ENCODE measurements at places on chromosomes 6 and 20.

DNA sequence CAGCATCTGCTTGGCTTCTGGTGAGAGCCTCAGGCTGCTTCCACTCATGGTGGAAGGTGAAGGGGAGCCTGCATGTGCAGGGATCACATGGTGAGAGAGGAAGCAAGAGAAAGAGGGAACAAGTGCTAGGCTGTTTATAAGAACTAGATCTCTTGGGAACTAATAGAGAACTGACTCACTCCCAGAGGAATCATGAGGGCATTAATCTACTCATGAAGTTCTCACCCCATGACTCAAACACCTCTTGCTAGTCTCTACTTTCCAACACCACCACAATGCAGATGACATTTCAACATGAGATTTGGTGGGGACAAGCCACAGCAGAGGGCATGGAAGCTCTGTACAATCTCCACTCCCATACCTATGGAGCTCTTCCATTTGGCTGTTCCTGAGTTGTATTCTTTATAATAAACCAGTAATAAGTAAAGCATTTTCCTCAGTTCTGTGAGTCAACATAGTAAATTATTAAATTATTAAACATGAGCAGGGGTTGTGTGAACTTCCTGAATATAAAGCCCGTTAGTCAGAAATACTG lies 524.1 kb upstream of the NRSN1 start:
- no peaks in the 10 kb centered on the region for H3K27me3 ChIP-seq
- H3K36me3 ChIP-seq: no peaks in the 10 kb centered on the region

GRCh38 chr6:121260651-121261102 lies 73.6 kb downstream of the TBC1D32 start:
- H3K4me3 ChIP-seq: no peak overlapping the region
- no peaks in the 10 kb centered on the region for H3K4me1 ChIP-seq
- DNase-seq: no peak
- no peaks in the 10 kb centered on the region for H3K27me3 ChIP-seq
- no peak overlapping the region for H3K27ac ChIP-seq

- H3K27ac ChIP-seq: no peak overlapping the region
- no peak overlapping the region for H3K4me3 ChIP-seq
- H3K36me3 ChIP-seq: no peaks in the 10 kb centered on the region
These were observed 222.9 kb downstream of the TTLL2 start for GRCh38 chr6:167547751-167548150.

GRCh38 chr6:90369024-90369519 lies 72.4 kb upstream of the BACH2 start:
- no peak for DNase-seq
- H3K27me3 ChIP-seq: no peaks in the 10 kb centered on the region
- no peak overlapping the region for H3K4me3 ChIP-seq
- H3K36me3 ChIP-seq: no peaks in the 10 kb centered on the region

- H3K27ac ChIP-seq: no peak overlapping the region
- no peak overlapping the region for H3K4me3 ChIP-seq
- H3K36me3 ChIP-seq: no peaks in the 10 kb centered on the region
- no peaks in the 10 kb centered on the region for H3K4me1 ChIP-seq
These were observed 31.3 kb upstream of the MRGBP start for GRCh38 chr20:62765021-62765420.

DNA sequence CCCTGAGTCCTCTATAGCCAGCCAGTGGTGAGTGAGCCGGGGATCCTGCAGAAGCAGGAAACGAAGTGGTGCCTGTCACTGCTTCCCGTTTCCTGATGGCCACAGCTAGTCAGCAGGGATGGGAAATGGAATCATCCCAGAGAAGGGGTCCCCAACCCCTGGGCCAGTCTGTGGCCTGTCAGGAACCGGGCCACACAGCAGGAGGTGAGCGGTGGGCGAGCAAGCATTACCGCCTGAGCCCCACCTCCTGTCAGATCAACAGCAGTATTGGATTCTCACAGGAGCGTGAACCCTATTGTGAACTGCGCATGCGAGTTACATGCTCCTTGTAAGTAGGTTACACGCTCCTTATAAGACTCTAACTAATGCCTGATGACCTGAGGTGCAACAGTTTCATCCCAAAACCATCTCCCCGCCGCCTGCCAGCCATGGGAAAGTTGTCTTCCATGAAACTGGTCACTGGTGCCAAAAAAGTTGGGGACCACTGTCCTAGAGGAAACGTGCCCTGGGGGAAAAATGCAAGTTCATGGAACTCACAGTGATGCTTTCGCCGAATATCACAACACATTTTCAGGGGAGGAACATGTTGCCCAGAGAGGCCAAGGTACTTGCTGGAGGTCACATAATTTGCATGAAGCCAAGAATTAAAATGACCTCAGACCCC lies 113.8 kb downstream of the JPH2 start:
- no peaks in the 10 kb centered on the region for H3K27me3 ChIP-seq
- H3K36me3 ChIP-seq: no peaks in the 10 kb centered on the region
- H3K4me3 ChIP-seq: no peak overlapping the region
- no peak overlapping the region for H3K27ac ChIP-seq

GRCh38 chr20:55500130-55500529 lies 505.2 kb downstream of the CBLN4 start:
- H3K4me1 ChIP-seq: no peaks in the 10 kb centered on the region
- no peaks in the 10 kb centered on the region for H3K27me3 ChIP-seq
- DNase-seq: no peak
- H3K36me3 ChIP-seq: no peaks in the 10 kb centered on the region
- H3K27ac ChIP-seq: no peak overlapping the region
- H3K4me3 ChIP-seq: no peak overlapping the region

- no peaks in the 10 kb centered on the region for H3K27me3 ChIP-seq
- no peak overlapping the region for H3K27ac ChIP-seq
- H3K4me1 ChIP-seq: no peaks in the 10 kb centered on the region
- no peak overlapping the region for H3K4me3 ChIP-seq
These were observed 549.4 kb upstream of the SYNCRIP start for GRCh38 chr6:86192123-86192522.

DNA sequence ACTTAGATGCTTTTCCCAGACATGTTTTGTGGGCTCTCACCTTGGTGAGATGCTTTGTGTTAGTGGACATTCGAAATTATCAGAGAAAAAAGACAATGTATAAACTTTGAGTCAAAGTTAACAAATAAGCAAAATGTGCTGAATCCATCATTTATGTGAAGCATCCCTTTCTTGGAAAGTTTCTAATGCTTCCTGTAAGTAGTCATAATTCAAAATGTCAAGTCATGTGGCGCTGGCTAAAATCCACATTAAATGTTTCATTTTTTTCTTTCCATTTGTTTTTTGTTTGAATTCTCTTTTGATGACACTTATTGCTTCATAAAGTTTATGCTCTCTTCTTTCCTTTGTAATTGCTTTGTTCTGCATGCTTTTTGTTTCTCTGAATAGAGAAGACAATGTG lies 107.2 kb upstream of the CENPW start:
- DNase-seq: no peak
- no peak overlapping the region for H3K4me3 ChIP-seq
- H3K4me1 ChIP-seq: peaks cover 8% of the 10 kb centered on the region

- no peak overlapping the region for H3K4me3 ChIP-seq
- no peaks in the 10 kb centered on the region for H3K4me1 ChIP-seq
- H3K27me3 ChIP-seq: no peaks in the 10 kb centered on the region
- no peaks in the 10 kb centered on the region for H3K36me3 ChIP-seq
- DNase-seq: no peak
These were observed 51.1 kb upstream of the SLC24A3 start for GRCh38 chr20:19161336-19161735.

DNA sequence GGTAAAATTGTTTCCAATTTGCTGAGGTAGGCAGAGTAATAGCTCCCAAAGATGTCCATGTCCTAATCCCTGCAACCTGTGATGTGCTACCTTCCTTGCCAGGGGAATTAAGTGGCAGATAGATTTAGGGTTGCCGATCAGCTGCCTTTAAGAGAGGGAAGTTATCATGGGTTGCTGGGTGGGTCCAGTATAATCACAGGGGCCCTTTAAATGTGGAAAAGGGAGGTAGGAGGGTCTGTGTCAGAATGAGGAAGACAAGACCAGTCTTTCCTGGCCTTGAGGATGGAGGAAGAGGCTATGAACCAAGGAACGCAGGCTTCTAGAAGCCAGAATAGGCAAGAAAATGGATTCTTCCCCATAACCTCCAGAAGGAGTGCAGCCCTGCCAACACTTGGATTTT lies 50.7 kb downstream of the CTCFL start:
- no peaks in the 10 kb centered on the region for H3K27me3 ChIP-seq
- DNase-seq: no peak
- H3K36me3 ChIP-seq: no peaks in the 10 kb centered on the region
- H3K4me1 ChIP-seq: peaks cover 62% of the 10 kb centered on the region
- H3K27ac ChIP-seq: peak overlapping the region; percentile 99

- no peaks in the 10 kb centered on the region for H3K27me3 ChIP-seq
- no peak overlapping the region for H3K27ac ChIP-seq
- no peaks in the 10 kb centered on the region for H3K36me3 ChIP-seq
- H3K4me3 ChIP-seq: no peak overlapping the region
- no peak for DNase-seq
- H3K4me1 ChIP-seq: no peaks in the 10 kb centered on the region
These were observed 245.2 kb downstream of the HAO1 start for GRCh38 chr20:7695051-7695495.

DNA sequence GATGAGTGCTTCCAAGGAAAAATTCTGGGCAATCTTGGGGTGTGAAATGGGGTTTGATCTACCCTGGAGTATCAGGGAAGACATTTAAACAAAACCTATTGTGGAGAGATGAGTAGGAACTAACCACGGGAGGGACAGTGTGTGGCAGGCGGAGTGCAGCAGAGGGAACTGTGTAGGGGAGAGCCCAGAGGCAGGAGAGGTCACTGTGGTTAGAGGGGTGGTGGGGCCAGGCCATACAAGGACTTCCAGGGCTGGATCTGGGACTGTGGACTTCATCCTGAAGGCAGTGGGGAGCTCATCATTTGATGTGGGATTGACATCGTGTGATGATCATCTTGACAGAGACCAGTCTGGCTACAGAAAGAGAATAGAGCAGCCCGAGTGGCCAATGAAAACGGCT lies 89.0 kb downstream of the TOX2 start:
- no peak for DNase-seq
- no peaks in the 10 kb centered on the region for H3K36me3 ChIP-seq
- no peak overlapping the region for H3K27ac ChIP-seq
- H3K27me3 ChIP-seq: no peaks in the 10 kb centered on the region
- H3K4me1 ChIP-seq: no peaks in the 10 kb centered on the region

DNA sequence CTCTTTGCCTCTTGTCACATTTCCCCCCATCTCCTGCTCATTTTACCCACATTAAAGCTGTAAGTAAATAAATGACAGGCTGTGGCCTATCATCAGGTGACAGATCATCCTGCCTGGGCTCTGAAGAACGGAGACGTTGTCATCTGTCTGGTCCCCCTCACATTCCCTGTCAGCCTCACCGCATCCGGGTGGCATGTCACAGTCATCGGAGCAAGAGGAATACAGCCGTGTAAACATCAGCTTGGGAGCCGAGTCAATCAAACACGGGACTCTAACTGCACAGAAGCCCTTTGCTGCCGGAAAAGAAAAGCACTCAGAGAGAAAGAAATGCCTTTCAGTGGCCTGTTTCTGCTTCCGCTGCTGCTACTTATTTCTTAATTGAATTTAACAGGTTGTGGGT lies 371.9 kb upstream of the ID4 start:
- no peak overlapping the region for H3K27ac ChIP-seq
- H3K4me3 ChIP-seq: no peak overlapping the region
- H3K27me3 ChIP-seq: no peaks in the 10 kb centered on the region
- H3K4me1 ChIP-seq: no peaks in the 10 kb centered on the region

GRCh38 chr20:54088430-54088829 lies 18.0 kb upstream of the BCAS1 start:
- H3K4me3 ChIP-seq: no peak overlapping the region
- no peaks in the 10 kb centered on the region for H3K27me3 ChIP-seq
- DNase-seq: no peak
- H3K27ac ChIP-seq: no peak overlapping the region
- no peaks in the 10 kb centered on the region for H3K4me1 ChIP-seq
- no peaks in the 10 kb centered on the region for H3K36me3 ChIP-seq

DNA sequence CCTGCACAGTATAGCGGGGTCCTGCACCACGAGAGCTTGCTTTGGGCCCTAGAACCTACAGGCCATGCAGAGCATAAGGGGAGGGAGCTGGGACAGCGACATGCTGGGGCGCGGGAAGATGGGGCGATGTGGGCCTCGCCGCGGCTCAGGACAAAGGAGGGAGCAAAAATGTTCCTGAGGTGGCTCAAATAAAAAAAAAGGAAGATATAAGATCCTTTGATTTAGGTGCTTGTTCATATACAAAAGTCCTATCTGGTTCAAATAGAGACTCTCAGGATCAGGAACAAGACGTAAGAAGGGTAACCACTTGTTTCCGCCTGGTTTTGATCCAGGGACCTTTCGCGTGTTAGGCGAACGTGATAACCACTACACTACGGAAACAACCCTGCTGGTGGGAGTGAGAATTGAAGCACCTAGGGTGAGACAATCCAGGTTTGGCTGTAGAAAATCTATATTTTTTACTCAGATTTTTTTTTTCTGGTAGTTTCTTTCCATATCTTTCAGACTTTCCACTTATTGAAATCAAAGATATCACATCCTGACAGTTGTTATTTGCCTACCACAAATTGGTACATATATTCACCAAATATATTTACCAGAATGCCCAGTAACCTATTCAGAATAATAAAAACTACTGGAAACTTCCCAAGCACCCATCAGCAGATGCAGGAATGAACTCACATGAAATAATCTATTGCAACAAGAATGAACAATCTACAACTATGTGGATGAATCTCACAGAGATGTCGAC lies 177.9 kb upstream of the ZNF184 start:
- DNase-seq: peak; percentile 71
- no peaks in the 10 kb centered on the region for H3K36me3 ChIP-seq
- no peaks in the 10 kb centered on the region for H3K4me1 ChIP-seq
- H3K27me3 ChIP-seq: no peaks in the 10 kb centered on the region

DNA sequence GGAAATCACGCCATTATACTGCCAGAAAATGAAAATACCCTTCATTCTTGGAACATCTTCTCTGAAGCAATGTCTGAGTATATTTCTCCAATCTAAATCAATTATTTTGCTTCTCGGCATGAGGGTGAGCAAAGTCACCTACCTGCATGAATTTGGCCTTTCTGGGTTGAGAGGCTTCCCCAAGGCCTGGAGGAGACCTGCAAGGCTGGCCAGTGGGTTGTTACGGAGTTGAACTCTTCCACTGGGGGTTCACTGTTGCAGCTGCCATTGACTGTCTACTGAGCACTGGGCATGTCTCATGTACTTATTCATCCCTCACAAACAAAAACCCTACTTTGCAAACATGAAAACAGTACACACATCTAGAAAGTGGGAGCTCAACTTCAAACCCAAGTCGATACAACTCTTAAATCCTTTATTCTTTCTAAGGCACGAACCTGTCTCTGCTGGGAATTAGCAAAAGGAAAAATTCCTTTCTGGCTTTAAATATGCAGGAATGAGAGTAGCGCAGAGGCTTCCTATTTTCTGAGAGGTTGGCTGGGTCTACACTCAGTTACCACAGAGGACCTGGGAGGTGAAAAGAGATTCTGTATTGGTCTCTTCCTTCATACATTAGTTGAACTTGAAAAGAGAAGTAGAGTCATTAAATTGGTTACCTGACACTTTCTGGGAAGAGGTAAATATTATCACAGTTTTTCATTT lies 87.6 kb upstream of the SGK1 start:
- no peak overlapping the region for H3K27ac ChIP-seq
- no peaks in the 10 kb centered on the region for H3K27me3 ChIP-seq
- no peaks in the 10 kb centered on the region for H3K36me3 ChIP-seq
- H3K4me3 ChIP-seq: no peak overlapping the region
- no peaks in the 10 kb centered on the region for H3K4me1 ChIP-seq
- no peak for DNase-seq
